ENCODE measurements at places on chromosomes 1 and 21.

DNA sequence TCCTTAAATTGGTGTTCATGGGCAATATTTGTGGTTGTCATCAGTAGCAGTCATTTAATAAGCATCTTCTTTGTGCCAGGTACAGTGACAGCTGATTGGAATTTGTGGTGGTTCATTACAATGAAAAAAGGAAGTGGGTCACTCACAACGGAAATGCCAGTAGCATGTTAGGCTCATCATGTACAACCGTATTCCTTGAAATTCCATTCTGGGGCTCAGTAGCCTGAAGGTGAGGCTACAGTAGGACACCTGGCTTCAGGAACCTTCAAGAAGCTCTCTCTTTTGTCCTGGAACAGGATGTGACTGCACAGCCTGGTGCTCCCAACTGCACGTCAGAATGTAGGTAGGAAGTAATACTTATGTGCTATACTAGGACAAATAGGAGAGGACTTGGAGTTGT, 93.9 kb downstream of the ST3GAL3 start:
- no peak for DNase-seq

- DNase-seq = no peak
Observed at GRCh38 chr1:202073206-202073605, 49.5 kb upstream of the GPR37L1 start.

- DNase-seq = no peak
Observed at GRCh38 chr1:113742515-113742914, 16.8 kb downstream of the PHTF1 start.

DNA sequence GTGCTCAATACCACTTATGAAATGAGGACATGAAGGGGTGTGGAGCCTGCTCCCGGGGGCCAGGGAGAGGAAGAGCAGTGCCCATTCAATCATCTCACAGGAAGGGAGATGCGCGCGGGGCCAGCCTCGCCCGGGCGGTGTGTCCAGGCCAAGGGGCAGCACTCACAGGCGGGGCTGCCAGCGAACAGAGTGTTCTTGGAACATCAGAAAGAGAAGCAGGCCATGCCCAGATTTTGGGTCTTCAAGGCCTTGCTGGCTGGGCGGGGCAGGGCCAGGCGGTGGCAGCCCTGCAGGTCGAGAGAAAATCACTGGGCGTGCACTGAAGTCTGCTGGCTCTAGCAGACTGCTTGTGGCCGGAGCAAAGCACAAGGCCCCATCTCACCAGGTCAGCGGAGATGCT, 168.6 kb downstream of the PRDM16 start:
- DNase-seq = no peak

DNA sequence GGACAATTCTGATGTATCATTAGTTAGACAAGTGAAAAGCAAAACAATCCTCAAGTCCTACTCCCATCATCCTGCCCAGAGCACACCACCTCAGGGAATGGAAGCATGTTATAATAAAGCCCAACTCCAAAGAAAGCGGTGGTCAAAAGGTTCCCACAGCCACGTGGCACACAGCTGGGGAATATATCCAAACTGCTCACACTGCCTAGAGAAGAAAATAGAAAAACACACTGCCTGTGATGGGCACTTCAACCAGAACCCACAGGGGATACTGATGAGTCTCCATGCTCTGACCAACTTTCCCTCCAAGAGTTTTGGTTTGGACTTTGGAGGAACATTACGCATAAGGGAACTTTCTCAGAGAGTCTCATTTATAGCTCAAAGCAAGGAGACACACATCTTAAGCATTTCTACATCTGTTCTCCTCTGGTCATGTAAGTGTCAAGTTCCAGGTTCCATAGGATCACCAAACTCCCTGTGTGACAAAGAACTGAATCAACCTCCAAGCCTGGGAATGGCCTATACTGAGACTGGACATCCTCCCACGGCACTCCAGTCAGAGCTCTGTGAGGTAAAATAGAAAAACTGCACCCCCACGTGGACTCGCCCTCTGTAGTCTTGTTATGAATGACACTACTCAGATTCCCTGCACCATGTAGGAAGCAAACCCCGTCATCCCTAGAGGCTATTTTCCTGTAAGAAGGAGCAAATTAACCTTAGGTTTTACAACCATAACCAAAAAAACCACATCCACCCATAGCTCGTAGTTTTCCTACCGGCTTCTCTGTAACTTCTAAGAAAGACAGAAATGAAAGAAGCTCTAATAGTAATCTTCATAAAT, 12.2 kb downstream of the DSTYK start:
- DNase-seq = no peak

- DNase-seq = no peak
Observed at GRCh38 chr1:79726911-79727310, 720.4 kb upstream of the ADGRL4 start.

- peak; percentile 10 for DNase-seq
Observed at GRCh38 chr1:14778898-14779865, 180.7 kb downstream of the KAZN start.
